ENCODE measurements at places on chromosomes 11 and 22. TPM values are rescaled to one million over a fixed set of nuclear protein-coding genes. Genes with fewer than 3 reads are reported as not detected.

- H3K36me3 ChIP-seq, result no peaks in the 10 kb centered on the region
- no peaks in the 10 kb centered on the region for H3K27me3 ChIP-seq
- no peak overlapping the region for H3K27ac ChIP-seq
- H3K4me3 ChIP-seq, result no peak overlapping the region
Observed at GRCh38 chr11:11502263-11502861, 119.4 kb downstream of the GALNT18 start.

GRCh38 chr22:24996420-24996952 is 44.0 kb downstream of the KIAA1671 start:
- peak; percentile 70 for DNase-seq
- H3K4me1 ChIP-seq, result peaks cover 7% of the 10 kb centered on the region
- no peaks in the 10 kb centered on the region for H3K36me3 ChIP-seq
- no peak overlapping the region for H3K4me3 ChIP-seq
- peak overlapping the region; percentile 72 for H3K27ac ChIP-seq
- no peaks in the 10 kb centered on the region for H3K27me3 ChIP-seq

FZD4 gene
- total RNA-seq, result 24.3 TPM

DNA sequence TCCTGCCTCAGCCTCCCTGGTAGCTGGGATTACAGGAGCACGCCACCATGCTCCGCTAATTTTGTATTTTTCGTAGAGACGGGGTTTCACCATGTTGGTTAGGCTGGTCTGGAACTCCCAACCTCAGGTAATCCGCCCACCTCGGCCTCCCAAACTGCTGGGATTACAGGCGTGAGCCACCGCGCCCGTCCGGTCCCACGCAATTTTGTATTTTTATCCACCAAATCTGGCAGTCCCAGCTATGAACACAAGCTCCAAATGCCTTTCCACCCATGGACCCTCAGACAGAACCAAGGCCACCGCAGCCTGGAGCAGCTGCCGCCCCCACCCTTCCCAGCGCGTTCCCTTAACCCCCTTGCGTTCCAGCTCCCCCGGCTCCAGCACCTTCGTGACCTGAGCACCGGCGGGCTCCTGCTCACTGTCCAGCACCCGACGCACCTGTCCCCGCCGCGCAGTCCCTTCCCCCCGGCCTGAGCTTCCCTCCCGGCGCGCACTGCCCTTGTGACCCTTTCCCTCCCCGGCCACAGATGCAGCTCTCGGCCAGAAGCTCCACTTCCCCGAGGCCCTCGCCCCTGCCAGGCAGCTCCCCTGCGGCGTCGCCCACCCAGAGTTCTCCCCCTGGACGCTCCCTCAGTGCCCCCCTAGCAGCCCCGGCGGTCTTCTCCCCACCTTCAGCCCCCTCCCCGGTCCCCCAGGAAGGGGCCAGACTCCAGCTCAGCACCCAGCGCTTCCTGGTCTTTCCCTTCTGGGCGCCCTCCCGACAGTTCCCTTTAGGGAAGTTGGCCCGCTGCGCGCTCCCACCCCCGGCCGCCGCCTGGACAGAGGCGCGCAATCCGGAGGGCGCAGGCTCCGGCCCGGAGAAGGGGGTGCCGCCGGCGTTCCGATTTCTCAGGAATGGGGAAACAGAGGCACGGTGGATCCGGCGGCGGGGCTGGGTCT is 5.6 kb upstream of the ZBED4 start:
- no peak overlapping the region for H3K27ac ChIP-seq
- H3K4me1 ChIP-seq, result no peaks in the 10 kb centered on the region
- H3K27me3 ChIP-seq, result peaks cover 58% of the 10 kb centered on the region
- DNase-seq, result no peak
- no peaks in the 10 kb centered on the region for H3K36me3 ChIP-seq

DNA sequence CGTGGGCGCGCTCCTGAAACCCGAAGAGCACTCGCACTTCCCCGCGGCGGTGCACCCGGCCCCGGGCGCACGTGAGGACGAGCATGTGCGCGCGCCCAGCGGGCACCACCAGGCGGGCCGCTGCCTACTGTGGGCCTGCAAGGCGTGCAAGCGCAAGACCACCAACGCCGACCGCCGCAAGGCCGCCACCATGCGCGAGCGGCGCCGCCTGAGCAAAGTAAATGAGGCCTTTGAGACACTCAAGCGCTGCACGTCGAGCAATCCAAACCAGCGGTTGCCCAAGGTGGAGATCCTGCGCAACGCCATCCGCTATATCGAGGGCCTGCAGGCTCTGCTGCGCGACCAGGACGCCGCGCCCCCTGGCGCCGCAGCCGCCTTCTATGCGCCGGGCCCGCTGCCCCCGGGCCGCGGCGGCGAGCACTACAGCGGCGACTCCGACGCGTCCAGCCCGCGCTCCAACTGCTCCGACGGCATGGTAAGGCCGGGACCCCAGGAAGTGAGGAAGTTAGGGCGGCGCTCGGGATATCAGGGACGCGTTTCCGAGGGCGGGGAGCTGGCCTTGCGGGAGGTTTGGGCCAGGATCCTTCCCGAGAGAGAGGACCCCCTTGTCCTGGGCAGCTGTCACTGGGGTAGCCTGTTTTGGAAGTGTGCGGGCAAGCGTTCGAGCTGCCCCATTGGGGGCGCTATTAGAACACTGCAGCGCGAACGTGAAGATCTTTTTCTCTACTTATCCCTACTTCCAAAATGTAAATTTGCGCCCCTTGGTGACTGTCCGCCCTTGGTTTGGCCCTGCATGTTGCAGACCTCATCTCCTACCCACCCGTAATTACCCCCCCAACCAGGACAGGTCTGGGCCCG is 796 bp downstream of the MYOD1 start:
- peak; percentile 49 for DNase-seq
- no peak overlapping the region for H3K27ac ChIP-seq
- no peak overlapping the region for H3K4me3 ChIP-seq
- H3K4me1 ChIP-seq, result peaks cover 4% of the 10 kb centered on the region
- peaks cover 76% of the 10 kb centered on the region for H3K27me3 ChIP-seq
